Vagina (tissue), 2 donors: ENCODE measurements at places on chromosomes 6 and 20.

GRCh38 chr20:1509237-1509636 is 18.0 kb upstream of the SIRPB2 start:
- H3K27me3 ChIP-seq: no peaks in the 10 kb centered on the region
- no peaks in the 10 kb centered on the region for H3K4me1 ChIP-seq
- H3K27ac ChIP-seq: no peak overlapping the region
- H3K36me3 ChIP-seq: no peaks in the 10 kb centered on the region
- DNase-seq: no peak

DNA sequence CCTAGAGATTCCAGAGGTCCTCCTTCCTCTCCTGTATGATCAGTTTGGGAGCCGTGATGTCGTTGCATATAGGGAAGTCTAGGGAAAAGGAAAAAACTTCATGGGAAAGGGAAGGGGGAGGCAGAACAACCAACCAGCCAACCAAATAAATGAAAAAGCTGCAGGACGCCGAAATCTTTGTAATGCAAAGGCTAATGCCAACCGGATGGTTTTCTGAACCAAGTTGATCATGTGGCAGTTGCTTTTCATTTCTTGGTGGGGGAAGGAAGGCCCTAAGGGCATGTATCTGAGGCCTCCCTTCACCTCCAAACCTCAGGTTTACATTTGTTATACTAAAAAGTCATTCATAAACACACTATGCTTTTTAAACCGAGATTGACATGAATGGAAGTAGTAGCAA is 167.2 kb downstream of the ARID1B start:
- DNase-seq: no peak
- H3K36me3 ChIP-seq: no peaks in the 10 kb centered on the region
- H3K4me1 ChIP-seq: peaks cover 74% of the 10 kb centered on the region
- H3K27ac ChIP-seq: no peak overlapping the region
- H3K27me3 ChIP-seq: no peaks in the 10 kb centered on the region
- no peak overlapping the region for H3K4me3 ChIP-seq

DNA sequence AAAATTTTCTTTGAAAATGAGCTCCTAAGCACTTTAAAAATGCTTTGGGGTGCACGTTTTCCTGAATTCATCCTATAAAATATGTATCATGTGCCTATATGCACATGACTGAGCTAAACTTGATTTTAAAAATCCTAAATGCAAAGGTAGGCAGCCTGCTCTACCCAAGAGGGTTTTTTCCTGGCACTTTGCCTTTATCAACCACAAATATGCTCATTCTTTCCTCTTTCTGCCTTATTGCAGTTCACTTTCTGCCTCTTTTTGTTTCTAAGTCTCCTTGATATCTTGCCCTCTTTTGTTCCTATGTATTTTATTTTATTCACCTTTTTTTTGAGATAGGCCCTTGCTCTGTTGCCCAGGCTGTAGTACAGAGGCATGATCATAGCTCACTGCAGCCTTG is 229.3 kb downstream of the GRM1 start:
- no peak overlapping the region for H3K4me3 ChIP-seq
- no peaks in the 10 kb centered on the region for H3K4me1 ChIP-seq
- H3K36me3 ChIP-seq: no peaks in the 10 kb centered on the region
- no peak for DNase-seq

DNA sequence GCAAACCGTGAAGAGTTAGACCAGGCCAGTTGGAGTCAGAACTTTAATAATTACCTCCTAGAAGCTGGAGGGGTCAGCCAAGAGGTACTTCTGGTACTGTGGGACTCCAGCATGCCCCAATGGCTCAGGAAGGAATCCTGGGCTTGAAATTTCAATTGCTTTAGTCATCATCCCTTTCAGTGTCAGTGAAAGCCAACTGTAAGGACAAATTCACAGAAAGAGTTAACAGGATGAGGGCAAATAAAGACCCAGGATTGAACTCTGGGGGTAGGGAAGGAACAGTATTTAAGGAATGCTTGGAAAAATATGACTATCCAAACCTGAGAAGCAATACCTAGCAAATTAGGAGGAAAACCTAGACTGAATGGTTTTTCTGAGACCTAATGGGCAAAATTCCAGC is 735.1 kb upstream of the MARCKS start:
- no peak overlapping the region for H3K4me3 ChIP-seq
- no peaks in the 10 kb centered on the region for H3K27me3 ChIP-seq

DNA sequence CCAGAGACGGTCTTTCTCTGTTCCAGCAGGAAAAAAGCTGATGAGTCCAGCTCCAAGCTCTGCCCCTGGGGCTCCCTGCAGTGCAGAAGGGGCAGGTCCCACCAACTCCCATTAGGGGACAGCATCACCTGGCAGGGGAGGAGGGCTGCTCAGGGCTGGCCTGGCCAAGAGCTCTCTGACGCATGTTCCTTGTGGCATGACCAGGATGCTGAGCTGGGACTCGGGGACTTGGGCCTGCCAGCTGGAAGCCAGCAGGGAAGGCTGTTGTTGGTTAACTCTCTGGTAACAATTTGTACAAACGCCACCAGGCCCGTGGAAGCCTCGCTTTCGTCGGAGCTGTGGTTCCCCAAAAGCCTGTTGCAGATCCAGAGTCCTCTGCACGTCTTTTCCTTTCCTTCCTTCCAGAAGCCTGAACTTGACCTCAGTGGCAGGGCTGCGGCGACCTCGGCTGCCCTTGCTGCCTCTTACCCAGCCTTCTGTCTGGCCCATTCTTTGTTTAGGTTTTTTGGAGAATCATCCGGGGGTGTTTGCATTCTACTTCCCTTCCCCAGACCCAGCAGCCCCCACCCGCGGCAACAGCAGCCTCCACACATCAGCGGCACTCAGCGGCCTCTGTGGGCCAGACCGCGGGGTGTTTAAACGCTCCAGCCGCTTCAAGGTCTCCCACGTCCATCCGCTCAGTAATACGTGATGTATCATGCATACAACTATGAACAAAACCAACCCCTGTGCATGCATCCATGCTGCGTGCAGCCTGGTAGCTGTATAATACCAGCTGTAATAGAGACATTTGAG is 63.3 kb downstream of the GNAS-AS1 start:
- no peaks in the 10 kb centered on the region for H3K27me3 ChIP-seq
- H3K4me3 ChIP-seq: no peak overlapping the region
- no peaks in the 10 kb centered on the region for H3K4me1 ChIP-seq
- no peak overlapping the region for H3K27ac ChIP-seq
- no peaks in the 10 kb centered on the region for H3K36me3 ChIP-seq

GRCh38 chr6:150646228-150646627 is 46.5 kb downstream of the PLEKHG1 start:
- H3K27ac ChIP-seq: no peak overlapping the region
- no peak overlapping the region for H3K4me3 ChIP-seq
- no peaks in the 10 kb centered on the region for H3K36me3 ChIP-seq
- DNase-seq: no peak

DNA sequence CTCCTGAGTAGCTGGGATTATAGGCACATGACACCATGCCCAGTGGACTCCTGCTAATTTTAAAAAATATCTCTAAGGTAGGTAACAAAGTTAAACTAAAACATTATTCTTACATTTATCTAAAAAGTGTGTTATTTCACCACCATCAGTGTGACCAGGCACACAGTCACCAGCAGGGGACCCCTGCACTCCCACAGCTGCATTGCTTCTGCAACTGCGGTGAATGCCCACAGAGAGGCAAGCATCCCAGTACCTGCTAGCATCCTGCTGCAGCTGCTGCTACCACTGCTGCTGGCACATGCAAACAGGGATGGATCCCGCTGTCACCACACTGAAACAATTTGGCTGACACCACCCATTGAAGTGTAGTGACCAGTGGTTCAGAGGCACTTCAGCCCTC is 21.9 kb upstream of the EPB41L2 start:
- H3K27me3 ChIP-seq: no peaks in the 10 kb centered on the region
- DNase-seq: no peak
- no peak overlapping the region for H3K27ac ChIP-seq
- H3K4me1 ChIP-seq: no peaks in the 10 kb centered on the region

DNA sequence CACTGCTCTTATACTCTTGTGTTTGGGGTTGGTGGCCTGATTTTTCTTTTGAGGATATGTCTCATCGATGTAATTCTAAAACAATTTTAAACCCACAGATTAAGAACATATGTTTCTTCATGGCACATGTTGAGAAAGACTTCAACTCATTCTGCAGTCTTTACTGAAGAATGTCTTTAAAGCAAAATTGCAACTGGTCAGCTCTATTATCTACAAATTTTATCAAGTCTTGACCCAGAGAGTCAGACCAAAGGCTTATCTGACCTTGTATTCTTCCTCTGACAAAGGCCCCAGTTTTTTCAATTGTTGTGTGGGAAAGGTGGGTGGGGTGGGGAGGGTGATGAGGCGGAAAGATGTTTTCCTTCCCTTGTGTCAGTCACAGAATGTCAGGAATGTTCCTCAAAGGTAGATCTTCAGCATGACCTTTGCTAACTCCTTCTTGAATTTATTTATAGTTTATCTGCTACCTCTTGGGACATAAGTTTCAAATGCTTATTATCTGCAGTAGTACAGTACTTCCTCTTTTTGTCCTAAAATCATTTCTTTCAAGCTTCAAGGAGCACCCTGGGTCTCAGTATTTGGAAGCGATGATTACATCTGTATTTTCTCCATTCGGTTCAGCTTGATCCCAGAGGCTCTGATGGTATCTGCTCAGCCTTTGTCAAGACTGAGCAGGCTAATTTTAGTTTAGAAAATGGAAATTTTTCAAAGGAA is 63.2 kb upstream of the TIAM2 start:
- H3K4me1 ChIP-seq: peaks cover 16% of the 10 kb centered on the region
- no peak for DNase-seq
- no peak overlapping the region for H3K27ac ChIP-seq
- no peak overlapping the region for H3K4me3 ChIP-seq
